Epithelial cell of umbilical artery (primary cell): ENCODE measurements at places on chromosomes 1 and 21. TPM values are rescaled to one million over a fixed set of nuclear protein-coding genes. Genes with fewer than 3 reads are reported as not detected.

KCNC4 gene
- 1.6 and 4.1 TPM in 2 replicates for total RNA-seq

IGSF9 gene
- not detected in 2 replicates for total RNA-seq

S100A14 gene
- not detected in 2 replicates for total RNA-seq

FMO2 gene
- total RNA-seq: not detected in 2 replicates

ALDH9A1 gene
- 93.5 and 129 TPM in 2 replicates for total RNA-seq
